Left forelimb (tissue), 1 donor: ENCODE measurements at places on chromosomes 4 and X.

- no peak for DNase-seq
Observed at GRCh38 chrX:12239356-12240082, 101.2 kb downstream of the FRMPD4 start.

DNA sequence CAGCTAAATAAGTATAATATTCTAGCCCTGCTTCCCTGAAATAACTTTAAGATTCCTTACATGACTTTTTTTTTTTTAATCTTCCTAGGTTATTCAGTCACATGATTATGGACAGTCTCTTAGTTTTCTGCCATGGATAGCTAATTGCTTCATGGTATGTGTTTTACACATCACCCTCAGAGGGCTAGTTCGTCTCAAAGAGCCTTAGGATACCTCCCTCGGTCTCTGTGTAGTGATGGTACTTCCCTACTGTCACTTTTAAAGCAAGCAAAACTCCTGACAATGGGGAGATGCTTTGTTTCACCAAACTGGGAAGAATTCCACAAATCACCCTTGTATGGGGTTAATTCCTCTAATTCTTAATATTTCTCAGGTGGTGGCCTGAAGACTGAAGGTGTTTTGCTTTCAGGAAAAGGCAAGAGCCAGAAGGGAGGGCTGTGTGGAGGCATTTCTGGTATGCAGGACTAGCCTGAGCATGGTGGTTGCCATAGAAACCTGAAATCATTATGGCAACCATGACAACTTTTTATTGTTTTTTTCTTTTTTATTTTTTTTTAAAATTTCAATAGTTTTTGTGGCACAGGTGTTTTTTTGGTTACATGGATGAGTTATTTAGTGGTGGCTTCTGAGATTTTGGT is 70.4 kb downstream of the BEX3 start:
- DNase-seq, result no peak

DNA sequence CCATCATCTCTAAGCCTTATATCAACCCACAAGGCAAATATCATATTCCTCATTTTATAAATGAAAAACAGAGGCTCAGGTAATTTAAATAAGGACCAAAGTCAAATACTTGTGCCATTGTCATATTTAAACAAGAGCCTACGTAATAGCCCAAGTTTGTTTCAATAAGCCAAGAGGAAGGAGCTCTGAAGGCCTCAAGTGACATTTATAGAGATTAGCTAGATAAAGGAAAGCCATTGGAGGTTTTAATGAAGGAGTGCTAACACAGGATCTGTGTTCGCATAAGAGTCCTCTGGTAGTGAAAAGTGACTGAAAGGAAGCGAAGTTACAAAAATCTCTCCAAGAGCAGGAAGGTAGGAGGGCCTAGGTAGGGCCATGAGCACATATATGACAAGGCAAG is 384.9 kb upstream of the NOCT start:
- no peak for DNase-seq

DNA sequence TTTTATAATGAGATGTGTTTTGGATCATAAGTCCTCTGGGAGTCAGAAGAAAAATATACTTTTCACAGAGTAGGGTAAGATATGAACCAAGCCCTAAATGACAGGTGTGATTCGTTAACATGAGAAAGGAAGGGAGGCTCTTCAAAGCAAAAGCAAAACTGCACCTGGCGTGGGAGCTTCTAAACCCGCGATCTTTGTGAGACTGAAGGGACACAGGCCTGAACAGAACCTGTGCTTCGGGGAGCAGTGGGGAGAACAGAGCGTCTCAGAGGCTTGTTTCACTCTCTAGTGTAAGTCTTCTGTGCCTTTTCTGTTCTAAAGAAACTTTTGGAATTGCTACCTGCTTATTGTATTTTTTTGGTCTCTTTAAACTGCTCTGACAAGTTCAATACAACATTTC is 30.2 kb upstream of the CYP4V2 start:
- no peak for DNase-seq

DNA sequence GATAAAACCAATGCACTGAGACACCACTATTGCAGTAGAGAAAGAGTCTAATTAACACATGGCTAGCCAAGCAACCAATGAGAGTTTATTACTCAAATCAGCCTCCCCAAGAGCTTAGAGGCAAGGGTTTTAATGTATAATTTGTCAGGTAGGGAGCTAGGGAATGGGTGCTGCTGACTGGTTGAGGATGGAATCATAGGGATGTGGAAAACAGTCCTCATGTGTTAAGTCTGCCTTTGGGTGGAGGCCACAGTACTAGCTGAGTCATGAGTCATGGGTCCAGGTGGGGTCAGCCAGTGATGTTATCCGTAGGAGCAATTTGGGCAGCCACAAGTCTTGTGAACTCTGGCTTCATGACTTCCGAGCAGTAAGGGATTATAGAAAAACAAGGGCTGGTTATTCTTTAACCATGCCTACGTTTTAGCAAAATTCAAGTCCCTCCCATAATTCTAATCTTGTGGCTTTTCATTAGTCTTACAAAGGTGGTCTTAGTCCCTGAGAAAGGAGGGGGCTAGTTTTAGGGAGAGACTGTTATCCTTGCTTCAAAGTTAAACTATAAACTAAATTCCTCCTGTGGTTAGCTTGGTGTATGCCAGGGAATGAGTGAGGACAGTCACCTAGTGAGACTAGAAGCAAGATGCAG is 25.1 kb upstream of the PLAC8 start:
- no peak for DNase-seq

- DNase-seq, result no peak
Observed at GRCh38 chrX:15391850-15392249, 7.6 kb upstream of the VEGFD start.

DNA sequence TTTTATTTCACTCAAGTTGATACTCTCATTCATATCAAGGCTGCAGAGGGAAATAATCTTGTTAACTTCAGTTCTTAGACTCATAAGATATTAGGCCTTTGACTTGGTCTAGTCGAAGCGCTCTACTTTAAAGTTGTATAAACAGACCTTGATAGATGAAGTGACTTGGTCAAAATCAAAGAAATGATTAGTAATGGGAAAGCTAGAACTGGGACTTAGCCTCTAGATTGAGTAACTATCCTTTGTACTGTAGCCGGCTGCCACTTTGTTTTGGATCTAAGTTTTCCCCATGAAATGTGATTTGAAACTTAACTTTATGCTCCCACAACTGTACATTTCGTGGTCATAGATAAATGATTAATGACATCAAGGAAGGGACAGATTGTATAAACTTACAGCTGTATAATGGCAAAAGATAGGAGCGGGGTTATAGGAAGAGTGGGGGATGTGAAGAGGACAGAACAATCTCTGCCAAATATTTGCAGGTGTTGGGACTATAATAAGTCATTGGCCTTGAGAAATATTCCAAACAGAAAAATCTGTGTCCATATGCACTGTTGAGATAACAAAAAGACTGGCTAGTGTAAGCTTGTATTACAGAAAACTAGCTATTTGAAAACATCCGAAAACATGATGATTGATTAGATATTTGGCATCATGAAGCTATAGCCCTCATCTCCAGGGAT is 17.2 kb downstream of the MID2 start:
- DNase-seq, result no peak

DNA sequence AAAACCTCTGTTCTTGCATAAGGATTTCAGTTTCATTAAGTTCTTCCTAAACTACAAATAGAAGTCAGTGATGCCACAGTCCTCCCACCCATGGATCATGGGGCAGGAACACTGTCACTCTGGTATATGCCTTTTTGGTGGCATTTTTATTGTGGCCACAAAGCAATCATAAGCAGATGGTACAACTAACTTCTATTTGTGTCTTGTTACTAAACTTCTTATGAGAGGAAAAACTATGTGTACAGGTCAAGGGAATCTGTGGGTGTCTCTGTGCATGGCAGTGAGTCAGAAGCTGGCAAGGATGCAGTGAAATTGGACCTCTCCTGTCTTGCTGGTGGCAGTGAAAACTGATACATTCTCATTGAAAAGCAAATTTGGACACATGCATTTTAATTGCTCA is 245.0 kb upstream of the GPC4 start:
- DNase-seq, result no peak

GRCh38 chr4:80360900-80361299 is 25.4 kb downstream of the CFAP299 start:
- DNase-seq, result no peak

DNA sequence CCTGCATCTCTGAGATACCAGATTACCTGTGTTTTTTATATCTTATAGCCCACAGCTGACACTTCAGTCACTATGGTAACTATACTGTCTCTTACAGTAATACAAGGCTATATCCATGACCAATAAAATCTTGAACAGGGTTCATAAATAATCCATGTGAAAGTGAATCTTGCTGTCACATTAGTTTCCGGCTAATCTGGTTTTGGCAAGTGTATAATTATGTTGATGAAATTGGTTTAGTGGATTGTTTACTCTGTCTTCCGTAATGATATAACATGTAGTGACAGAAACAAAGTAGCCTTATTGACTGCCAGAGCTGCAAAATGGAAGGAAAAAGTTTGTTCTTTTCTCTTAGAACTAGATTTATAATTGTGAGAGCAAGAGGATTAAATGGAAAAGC is 686.6 kb upstream of the PABPC4L start:
- DNase-seq, result no peak

- DNase-seq, result no peak
Observed at GRCh38 chr4:73698217-73698616, 42.2 kb upstream of the CXCL8 start.

GRCh38 chr4:15674926-15675325 is 6.7 kb upstream of the FAM200B start:
- no peak for DNase-seq

- no peak for DNase-seq
Observed at GRCh38 chrX:57177070-57177469, 39.9 kb upstream of the SPIN2A start.

- peak; percentile 59 for DNase-seq
Observed at GRCh38 chr4:7941111-7941964, 1.7 kb upstream of the AFAP1 start.

- DNase-seq, result peak; percentile 46
Observed at GRCh38 chr4:665381-665750, 8.7 kb downstream of the ATP5ME start.

- DNase-seq, result no peak
Observed at GRCh38 chrX:155962906-155963305, 34.6 kb upstream of the IL9R start.

DNA sequence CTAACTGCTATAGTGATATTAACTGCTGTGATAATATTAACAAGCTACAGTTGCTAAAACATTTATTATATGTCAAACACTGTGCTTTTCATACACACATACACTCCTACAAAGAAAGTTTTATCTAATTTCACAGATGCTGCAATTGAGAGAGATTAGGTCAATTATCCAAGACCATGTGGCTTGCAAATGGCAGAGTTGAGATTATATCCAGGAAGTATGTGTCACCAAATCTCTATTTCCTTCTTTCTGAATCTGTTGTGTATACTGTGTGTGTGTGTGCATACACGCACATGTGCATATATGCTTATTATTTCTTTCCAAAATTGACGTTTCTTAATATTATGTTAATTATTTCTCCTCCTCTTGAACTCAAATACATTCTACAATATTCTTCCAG is 775.9 kb upstream of the FTHL17 start:
- DNase-seq, result no peak

GRCh38 chr4:24488399-24489164 is 95.8 kb downstream of the DHX15 start:
- DNase-seq, result peak; percentile 70

- DNase-seq, result no peak
Observed at GRCh38 chr4:143404555-143404954, 67.9 kb downstream of the GAB1 start.

- no peak for DNase-seq
Observed at GRCh38 chr4:184649971-184650855, 675 bp downstream of the PRIMPOL start.

DNA sequence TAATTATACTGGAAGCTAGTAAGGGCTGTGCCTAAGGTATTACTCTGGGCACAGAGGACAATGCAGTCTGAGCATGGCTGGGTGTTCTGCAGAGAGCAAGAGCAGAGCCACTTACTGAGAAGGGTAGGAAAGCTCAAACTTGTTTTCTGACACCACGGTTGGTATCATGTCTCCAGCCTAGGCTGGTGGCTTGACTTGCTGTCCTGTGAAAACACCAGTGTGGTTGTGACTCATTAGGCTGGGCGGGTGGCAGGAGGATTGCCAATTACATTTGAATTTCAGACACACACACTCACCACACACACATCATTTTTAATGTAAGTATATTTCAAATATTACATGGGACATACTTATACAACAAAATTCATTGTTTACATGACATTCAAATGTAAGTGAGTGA is 19.7 kb upstream of the MTM1 start:
- no peak for DNase-seq

GRCh38 chrX:39418731-39419638 is 617.7 kb downstream of the MID1IP1 start:
- DNase-seq, result peak; percentile 63

- DNase-seq, result no peak
Observed at GRCh38 chrX:154693394-154693793, 40.0 kb upstream of the CTAG2 start.

- no peak for DNase-seq
Observed at GRCh38 chr4:186068581-186069348, at the start of gene TLR3. TSS of gene TLR3 (plus strand) at chr4:186069156. CDS start at chr4:186076620, 7,464 bp downstream.

- DNase-seq, result no peak
Observed at GRCh38 chr4:38132843-38133662, 172.9 kb downstream of the PTTG2 start.

DNA sequence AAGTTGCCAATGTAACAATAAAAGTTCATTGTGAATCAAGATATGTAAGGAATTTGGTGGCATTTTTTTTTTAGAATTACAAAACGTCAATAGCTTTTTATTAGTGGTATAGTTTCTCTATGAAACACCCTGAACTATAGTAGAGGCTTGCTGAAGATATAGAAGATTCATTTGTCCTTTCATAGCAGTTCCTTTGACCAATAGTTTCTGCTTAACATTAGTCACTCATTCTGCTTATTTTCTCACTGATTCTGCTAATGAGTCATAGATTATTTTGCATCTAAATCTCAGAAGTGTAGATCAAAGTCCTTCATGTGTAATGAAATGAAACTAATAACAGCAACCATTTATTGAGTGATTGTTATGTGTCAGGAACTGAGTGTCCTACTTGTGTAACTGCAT is 205.0 kb upstream of the TET2 start:
- DNase-seq, result no peak

DNA sequence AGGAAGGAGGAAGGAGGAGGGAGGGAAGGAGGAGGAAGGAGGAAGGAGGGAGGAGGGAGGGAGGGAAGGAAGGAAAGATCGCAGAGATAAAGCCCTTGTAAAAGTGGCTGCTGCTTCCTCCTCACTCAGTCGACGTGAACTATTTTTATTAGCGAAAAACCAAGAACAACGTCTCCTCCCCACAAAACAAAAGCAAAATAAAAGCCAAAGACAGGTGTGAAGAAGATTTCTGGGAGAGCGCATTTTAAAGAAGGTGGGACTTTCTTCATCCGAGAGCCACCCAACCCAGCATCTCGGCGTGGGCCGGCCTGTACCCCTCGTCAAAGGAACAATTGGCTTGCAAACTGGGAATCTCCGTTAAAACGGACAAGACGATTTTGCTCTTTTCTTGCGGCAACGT is 40.7 kb upstream of the ASMTL start:
- no peak for DNase-seq

DNA sequence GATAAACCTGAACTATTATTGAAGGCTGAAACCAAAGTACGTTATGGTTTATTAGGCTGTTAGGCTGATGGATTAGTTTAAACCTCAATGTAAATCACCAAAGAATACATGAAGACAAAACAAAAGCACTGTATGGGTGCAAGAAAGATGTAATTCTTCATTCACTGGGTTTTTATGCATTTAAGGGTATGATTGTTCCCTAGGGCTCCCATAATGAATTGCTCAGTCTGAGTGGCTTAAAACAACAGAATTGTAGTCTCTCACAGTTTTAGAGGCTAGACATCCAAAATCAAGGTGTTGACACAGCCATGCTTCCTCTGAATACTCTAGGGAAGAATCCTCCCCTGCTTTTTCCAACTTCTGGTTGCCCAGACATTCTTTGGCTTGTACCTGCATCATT is 222.8 kb downstream of the TENM3 start:
- DNase-seq, result no peak
